ENCODE measurements at places on chromosomes 6 and 20. TPM values are rescaled to one million over a fixed set of nuclear protein-coding genes. Genes with fewer than 3 reads are reported as not detected.

DNA sequence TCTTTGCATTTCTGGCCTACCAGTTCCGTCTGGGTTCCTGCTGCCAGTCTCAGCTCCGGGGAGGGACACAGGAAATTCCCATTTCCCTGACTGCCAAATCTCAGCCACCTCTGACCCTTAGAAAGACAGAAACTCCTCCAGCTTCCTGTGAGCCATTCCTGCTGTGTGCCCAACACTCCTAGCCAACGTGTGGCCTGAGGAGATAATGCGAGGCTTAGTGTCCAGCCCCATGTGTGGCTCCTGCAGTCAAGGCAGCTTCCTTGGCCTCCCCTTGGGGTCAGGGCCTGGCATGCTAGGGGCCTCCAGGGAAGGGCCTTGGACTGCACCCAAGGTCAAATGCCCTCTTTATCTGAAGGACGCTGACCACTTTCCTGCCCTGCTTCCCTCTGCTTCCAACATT, 45.1 kb downstream of the MAFB start:
- no peak for DNase-seq
- H3K4me1 ChIP-seq, result no peaks in the 10 kb centered on the region
- peaks cover 24% of the 10 kb centered on the region for H3K27me3 ChIP-seq
- H3K4me3 ChIP-seq, result no peak overlapping the region
- H3K36me3 ChIP-seq, result no peaks in the 10 kb centered on the region
- H3K27ac ChIP-seq, result no peak overlapping the region

SHLD1 gene
- 41.8 TPM for polyA plus RNA-seq

PDE7B gene
- polyA plus RNA-seq, result 3.8 TPM

- H3K27me3 ChIP-seq, result no peaks in the 10 kb centered on the region
- peaks cover 48% of the 10 kb centered on the region for H3K4me1 ChIP-seq
- H3K27ac ChIP-seq, result no peak overlapping the region
- H3K4me3 ChIP-seq, result no peak overlapping the region
- no peaks in the 10 kb centered on the region for H3K36me3 ChIP-seq
Measured at GRCh38 chr20:4949833-4950178, 51.5 kb downstream of the SLC23A2 start.

KIFC1 gene
- 0.45 TPM for polyA plus RNA-seq

DNA sequence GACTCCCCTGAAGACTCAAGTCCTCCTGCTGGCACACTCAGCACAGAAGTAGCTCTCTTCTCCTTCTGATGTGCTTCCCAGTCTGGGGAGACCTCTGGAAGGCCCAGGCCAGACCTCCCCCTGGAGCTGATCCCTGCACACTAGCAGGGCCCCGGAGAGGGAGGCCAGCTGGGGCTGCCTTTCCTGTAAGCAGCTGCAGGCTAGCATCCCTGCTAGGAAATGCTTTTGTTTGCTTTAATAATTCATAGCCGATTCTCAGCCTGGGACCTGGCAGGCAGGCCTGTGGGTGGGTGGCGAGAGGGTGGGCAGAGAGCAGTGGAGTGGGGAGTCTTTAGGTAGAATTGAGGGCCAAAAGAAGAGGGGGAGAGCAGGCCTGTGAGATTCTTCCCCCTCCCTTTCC, 5.2 kb downstream of the EBF4 start:
- DNase-seq, result no peak
- no peaks in the 10 kb centered on the region for H3K36me3 ChIP-seq
- no peak overlapping the region for H3K27ac ChIP-seq
- H3K27me3 ChIP-seq, result peaks cover 70% of the 10 kb centered on the region
- no peak overlapping the region for H3K4me3 ChIP-seq

- peaks cover 12% of the 10 kb centered on the region for H3K27me3 ChIP-seq
- H3K4me3 ChIP-seq, result no peak overlapping the region
- no peak for DNase-seq
Measured at GRCh38 chr6:113338644-113339043, 518.5 kb upstream of the MARCKS start.

CD24 gene
- 206 TPM for polyA plus RNA-seq

GRCh38 chr20:19427480-19427879, 215.0 kb downstream of the SLC24A3 start:
- peaks cover 5% of the 10 kb centered on the region for H3K4me1 ChIP-seq
- no peak overlapping the region for H3K4me3 ChIP-seq

All from naive B cell (primary cell).